Midbrain (tissue), 1 donor: ENCODE measurements at places on chromosomes 1 and 21.
A peak's percentile ranks its signal among the peaks of the same experiment; 100 is the strongest.

GRCh38 chr1:225021037-225021436, 91.6 kb downstream of the DNAH14 start:
- no peak for DNase-seq

DNA sequence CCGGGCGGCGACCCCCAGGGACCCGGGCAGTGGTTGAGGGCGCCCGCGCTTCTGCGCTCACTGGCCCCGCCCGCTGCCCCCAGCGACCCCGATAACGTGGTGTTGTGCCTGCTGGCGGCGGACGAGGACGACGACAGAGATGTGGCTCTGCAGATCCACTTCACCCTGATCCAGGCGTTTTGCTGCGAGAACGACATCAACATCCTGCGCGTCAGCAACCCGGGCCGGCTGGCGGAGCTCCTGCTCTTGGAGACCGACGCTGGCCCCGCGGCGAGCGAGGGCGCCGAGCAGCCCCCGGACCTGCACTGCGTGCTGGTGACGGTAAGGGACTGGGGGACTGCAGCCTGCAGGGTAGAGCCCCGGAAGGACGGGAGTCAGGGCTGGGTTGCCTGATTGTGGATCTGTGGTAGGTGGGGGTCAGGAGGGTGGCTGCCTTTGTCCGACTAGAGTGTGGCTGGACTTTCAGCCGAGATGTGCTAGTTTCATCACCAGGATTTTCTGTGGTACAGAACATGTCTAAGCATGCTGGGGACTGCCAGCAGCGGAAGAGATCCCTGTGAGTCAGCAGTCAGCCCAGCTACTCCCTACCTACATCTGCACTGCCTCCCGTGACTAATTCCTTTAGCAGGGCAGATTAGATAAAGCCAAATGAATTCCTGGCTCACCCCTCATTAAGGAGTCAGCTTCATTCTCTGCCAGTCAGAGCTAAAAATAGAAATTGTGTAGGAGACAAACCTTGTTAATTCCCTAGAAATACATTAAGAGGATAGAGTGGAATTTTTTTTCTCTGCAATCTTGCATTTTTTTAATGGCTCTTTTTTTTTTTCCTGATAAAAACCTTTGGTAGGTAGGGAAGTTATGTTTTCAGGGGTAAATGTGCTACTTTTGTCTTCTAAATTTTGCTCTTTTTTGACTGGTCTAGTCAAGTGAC, 1.5 kb downstream of the GADD45A start:
- DNase-seq, result peak; percentile 49

DNA sequence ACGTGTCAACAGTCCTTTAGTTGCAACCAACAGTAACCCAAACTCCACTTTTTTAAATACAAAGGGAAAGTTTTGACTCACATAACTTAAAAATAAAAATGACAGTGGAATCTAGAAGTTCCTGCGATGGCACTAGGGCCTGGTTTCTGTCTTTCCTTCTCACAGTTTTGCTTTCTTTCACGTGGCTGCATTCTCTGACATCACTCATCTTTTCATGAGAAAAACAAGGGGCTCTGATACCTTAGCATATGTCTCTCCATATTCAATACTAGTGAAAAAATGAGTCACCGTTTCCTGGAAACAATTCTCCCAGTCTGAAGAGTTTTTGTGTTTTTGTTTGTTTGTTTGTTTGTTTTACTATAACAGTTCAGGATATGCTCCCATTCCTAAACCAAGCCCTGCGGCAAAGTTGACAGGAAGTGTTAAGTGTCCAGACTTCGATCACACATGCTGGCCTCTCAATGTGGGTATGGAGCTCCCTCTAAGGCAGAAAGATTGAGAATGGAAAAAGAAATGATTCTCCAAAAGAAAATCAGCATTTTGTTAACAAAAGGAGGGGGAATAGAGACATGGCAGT, 483.3 kb downstream of the TTLL7 start:
- no peak for DNase-seq

GRCh38 chr1:97061604-97062003, 340.0 kb downstream of the PTBP2 start:
- DNase-seq, result no peak

GRCh38 chr1:206836111-206836510, 29.3 kb upstream of the IL20 start:
- DNase-seq, result no peak

DNA sequence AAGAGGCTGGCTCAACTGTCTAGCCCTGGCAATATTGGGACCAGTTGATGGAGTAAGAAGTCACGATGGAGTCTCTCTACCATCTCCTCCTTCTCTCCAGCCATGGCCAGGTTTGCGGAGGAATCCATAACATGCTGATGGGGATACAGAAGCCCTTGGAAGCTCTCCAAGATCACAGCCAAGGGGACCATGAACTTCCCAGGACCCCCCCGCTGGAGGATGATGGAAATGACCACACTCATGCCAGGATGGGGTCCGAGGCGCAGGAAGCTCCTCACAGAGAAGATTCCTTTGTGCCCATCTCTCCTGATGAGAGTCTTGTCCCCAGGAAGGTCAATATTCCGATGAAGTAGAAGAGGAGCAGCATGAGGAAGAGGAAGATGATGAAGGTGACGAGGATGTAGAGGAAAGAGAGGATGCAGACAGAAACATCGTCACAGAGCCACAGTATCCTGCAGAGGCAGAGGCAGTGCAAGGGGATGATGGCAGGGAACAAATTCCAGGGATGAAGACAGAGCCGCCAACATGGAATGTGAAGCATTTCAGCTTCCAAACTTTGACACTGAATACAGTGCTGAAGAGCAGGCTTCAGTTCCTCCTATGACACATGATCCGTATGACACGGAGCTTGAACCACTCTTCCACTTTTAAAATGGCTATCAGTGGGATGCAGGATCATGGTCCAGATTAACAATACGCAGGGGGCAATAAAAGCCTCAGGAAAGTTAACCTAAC, 57.9 kb upstream of the EDN2 start:
- no peak for DNase-seq

- no peak for DNase-seq
Measured at GRCh38 chr1:225660544-225660946, 7.6 kb upstream of the ENAH start.

DNA sequence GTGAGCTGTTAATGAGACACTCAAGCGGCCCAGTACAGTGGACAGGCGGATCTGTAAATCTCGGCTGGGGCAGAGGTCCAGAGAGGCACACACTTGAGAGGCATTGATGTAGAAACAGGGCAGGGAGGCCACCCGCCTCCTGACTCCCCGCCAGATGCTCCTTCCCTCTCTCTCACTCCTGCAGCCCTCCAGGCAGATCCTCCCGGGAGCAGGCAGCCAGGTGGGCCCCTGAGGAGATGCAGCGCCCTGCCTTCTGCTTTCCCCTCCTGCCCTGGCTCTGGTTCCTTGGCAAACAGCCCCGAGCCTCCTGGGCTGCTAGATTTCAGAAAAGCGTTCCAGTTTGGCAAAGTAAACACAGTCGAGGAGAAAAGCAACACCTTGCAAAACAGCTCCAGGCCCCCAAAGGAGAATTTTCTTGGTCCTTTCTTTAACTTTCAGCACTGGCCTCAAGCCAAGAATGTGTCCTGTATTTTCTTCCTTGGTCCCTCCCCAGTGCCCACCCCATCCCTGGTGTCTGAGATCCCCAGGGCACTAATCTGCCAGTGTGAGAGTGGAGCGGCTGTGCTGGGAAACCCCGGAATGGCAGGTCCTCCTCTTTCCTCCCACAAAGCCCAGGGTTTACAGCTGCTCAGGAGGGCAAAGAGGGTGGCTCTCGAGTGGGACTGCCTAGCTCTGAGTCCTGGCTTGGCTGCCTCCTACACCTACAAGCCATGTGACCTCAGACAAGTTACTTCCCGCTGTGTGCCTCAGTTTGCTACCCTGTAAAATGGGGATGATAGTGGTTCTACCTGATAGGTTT, 29.4 kb upstream of the IFNLR1 start:
- DNase-seq, result no peak

DNA sequence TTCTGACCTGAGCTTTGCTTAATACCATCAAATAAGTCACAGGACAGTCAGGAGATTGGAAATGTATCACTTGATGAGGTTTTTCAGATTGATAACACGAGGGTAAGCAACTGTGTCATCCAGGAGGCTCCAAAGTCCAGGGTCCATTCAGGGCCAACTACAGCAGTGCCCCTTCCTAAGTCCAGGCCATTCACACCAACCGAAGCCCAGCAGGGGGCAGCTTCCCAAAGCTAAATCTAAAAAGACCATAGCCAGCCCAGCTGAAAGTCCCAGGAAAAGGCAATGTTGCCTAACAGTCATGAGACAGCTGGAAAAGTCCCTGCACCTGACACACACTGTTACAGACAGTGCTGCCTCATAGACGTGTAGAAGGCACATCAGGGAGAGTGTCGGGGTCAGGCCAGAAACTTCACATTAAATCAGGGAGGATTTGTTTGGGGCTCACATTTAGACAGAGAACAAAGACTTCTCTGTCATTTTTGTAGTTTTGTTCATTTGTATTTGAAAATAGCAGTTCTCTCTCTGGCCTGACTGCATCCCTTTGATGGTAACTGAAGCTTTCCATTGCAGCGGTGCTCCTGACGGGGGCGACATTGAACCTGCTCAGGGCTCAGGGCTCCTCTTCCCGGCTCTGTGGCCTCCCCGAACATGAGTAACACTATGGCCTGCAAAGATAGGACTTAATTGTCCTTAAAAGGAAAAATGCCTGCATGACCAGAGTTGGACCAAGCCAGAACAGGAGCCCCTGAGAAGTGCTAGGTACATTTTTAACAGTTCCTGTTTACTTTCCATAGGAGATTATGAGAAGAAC, 200.4 kb downstream of the NRIP1 start:
- peak; percentile 84 for DNase-seq

DNA sequence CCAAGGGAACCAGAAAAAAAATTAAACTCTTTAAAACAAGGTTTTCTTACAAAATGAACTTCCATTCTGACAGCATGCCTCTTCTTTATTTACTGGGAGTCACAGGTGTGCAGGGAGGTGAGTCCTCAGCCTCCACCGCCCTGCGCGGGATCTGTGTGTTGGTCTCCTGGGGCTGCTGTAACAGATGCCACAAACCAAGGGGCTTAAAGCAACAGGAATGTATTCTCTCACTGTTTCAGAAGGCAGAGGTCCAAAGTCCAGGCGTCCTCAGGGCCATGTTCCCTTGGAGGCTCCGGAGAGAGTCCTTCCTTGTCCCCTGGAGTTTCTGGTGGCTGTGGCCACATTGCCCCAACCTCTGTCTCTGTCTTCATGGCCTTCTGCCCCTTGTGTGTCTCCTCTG, 123.6 kb upstream of the C1orf174 start:
- DNase-seq, result no peak
